Memory B cell (primary cell): ENCODE measurements at places on chromosomes 2 and 18.

DNA sequence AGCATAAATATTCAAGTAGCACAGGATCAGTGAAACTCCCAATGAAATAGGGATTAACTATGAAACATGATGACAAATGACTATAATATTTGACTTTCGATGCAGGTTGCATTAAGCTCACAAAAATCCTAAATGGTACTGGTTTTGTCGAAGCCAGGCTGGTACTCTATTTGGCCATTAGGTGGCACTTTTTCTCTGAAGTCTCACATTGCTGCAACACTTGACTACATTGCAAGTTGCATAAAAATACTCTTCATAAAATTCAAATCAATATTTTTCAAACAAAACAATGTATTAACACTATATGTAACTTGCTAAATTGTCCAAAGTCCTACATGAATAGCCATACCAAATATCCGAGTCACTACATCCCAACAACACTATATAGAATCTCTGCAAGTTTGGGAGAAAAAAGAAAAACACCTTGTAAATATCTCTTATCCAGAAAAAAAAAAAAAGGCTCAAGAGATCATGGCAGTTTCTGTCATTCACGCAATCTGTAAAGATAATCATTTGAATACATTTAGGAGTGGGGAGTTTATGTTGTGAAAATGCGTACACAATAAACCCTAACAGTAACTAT lies 9.5 kb downstream of the RTTN start:
- no peaks in the 10 kb centered on the region for H3K27me3 ChIP-seq
- H3K4me1 ChIP-seq, result peaks cover 10% of the 10 kb centered on the region
- H3K36me3 ChIP-seq, result peaks cover 27% of the 10 kb centered on the region
- no peak for DNase-seq

GRCh38 chr2:144015655-144016245 lies 504.2 kb downstream of the ZEB2 start:
- no peak overlapping the region for H3K27ac ChIP-seq
- no peaks in the 10 kb centered on the region for H3K27me3 ChIP-seq
- peaks cover 6% of the 10 kb centered on the region for H3K4me1 ChIP-seq
- H3K36me3 ChIP-seq, result peaks cover 11% of the 10 kb centered on the region

DNA sequence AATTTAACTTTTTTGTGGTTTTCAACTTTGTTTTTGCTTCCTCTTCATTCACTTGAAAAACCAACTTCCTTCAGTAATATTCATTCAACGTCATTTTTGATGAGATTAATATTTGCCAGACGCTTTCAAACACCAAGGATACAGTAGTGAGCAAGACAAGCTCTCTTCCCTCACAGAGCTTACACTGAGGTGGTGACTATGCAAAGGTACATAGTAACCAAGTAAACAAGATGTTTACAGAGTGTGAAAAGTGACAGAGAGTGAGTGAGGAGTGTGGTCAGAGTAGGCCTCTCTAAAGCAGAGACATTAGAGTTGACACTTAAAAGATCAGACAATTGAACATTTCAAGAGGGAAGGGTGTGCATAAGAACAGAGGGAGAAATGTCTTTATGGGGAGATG lies 155.5 kb downstream of the TMEM247 start:
- H3K4me3 ChIP-seq, result no peak overlapping the region
- H3K27ac ChIP-seq, result peak overlapping the region; percentile 76
- H3K36me3 ChIP-seq, result peaks cover 13% of the 10 kb centered on the region
- no peaks in the 10 kb centered on the region for H3K27me3 ChIP-seq
- no peak for DNase-seq

DNA sequence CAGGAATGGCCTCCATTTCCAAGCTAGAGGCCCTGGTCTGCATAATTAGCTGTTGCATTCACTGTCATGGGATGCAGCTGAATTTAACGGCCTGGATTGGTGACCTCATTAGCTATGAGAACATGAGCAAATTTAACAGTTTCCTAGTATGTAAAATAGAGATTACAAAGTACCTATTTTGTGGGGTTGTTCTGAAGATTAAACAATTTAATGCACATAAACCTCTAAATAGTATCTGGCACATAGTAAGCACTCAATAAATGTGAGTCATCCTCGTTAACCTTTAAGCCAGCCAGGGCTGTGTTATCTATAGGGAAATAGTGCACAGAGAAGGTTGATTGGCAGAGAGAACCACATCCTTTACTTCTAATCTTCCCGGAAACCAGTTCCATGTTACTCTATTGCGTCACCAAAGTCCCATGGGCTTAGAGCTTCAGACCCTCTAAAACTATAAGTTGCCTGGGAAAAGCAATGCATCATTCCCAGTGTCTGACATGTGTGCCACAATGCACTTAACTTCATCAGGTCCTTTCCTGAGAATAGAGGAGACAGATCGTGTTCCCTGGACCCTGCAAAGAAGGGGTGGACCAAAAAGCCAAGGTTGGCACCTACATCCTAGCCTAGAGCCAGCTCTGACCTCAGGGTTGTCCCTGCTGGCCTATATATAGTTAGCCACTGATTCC lies 196.5 kb downstream of the LNPK start:
- peaks cover 2% of the 10 kb centered on the region for H3K36me3 ChIP-seq
- H3K27ac ChIP-seq, result no peak overlapping the region
- peaks cover 5% of the 10 kb centered on the region for H3K27me3 ChIP-seq
- DNase-seq, result no peak
- no peaks in the 10 kb centered on the region for H3K4me1 ChIP-seq
- no peak overlapping the region for H3K4me3 ChIP-seq

DNA sequence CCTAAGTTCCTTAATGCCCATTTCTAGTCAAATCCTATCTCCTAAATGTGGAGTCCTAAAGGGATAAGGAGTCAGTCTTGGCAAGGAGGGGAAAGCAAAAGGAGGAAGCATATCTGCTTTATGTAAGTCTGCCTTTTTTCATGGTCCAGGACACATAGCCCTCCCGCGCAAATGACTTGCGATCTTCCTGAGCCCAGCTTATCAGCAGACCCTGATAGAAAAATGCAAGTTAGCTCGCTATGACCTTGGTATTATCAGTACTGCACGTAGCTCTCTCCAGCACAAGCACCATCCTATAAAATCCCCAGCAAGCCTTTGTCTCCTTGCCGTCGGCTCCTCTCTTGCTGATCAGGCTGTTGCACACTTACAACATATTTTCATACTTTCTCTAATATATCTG lies 281.4 kb upstream of the KCNH7 start:
- no peaks in the 10 kb centered on the region for H3K36me3 ChIP-seq
- DNase-seq, result no peak
- no peak overlapping the region for H3K27ac ChIP-seq
